ENCODE measurements at places on chromosomes 3 and 15.

DNA sequence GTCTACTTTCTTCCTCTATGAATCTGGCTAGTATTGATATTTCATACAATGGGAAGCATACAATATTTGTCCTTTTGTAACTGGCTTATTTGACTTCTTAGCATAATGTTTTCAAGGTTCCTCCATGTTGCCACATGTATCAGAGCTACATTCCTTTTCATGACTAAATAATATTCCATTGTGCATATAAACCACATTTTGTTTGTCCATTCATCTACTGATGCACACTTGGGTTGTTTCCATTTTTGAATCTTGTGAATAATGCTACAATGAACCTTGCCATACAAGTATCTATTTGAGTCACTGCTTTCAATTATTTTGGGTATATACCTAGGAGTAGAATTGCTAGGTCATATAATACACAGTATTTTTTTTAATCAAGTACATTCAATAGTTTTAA lies 38.0 kb downstream of the OSBPL10 start:
- no peak for DNase-seq

GRCh38 chr15:81278306-81279029 lies 45.5 kb downstream of the STARD5 start:
- no peak for DNase-seq

DNA sequence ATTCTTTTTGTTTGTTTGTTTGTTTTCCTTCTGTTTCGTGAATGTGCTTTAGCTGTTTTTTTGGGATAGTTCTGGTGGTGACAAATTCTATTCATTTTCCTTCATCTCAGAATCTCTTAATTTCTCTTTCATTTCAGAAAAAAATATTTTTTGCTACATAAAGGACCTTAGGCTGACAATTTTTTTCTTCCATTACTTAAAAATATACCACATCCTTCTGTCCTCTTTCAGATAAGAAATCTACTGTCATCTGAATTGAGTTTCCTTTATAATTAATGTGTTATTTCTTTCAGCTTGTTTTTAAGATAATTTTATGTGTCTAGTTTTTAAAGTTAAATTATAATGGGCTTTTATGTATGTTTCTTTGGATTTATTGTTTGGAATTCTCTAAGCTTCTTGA lies 47.6 kb downstream of the IL16 start:
- DNase-seq: no peak

GRCh38 chr3:150975992-150976368 lies 3.5 kb upstream of the CLRN1 start:
- no peak for DNase-seq

DNA sequence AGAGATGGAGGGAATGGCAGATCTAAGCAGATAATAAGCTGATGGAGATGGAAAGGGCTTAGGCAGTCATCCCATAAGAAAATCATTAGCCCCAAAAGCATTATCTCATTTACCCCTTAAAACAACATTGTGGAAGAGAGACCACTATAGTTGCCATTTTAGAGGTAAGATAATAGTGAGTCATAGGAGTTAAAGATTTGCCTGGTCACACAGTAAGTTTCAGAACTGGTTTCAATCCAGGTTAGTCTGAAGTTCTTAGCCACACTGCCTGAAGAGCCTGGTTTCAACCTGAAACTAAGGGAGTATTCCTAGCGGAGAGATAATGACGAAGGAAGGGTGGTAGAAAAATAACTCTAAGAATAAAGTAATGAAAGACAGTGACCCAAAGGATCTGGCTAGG lies 13.0 kb upstream of the UBR1 start:
- DNase-seq: no peak

DNA sequence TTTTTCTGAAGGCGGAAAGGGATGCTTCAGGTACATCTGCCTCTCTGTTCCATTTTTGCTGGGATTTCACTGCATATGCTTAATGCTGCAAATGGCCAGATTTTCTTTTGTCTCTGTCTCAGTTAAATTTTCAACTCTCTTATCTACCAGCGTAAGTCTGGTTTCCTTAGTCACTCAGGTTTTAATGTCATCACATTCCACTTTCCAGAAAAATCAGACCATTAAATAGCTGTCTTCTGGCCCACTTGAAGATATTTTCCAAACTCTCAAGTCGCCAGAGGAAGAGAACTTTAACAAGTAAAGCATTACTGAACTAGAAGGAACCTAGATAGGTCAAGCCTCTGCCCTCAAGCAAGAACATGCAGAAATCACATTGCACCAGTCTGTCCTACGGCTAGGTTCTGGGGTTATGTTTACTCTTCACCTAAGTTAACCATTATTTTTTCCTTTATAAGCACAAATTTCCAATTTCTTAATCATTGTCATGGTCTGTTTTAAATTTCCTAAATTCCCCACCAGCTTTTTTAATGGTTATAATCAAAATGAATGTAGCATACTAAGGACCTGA lies 26.5 kb downstream of the AVEN start:
- DNase-seq: no peak

- DNase-seq: no peak
These were observed 9.6 kb downstream of the KBTBD13 start for GRCh38 chr15:65085990-65086679.

Data from naive B cell (primary cell).